ENCODE measurements at places on chromosomes 7 and 10. TPM values are rescaled to one million over a fixed set of nuclear protein-coding genes. Genes with fewer than 3 reads are reported as not detected.

The CACNA2D1 gene
- 5.0 TPM for total RNA-seq

The NPY4R gene
- not detected for total RNA-seq

The OPN1SW gene
- not detected for total RNA-seq

The PLAC9 gene
- total RNA-seq, result 2.4 TPM

The ADAM22 gene
- 0.43 TPM for total RNA-seq

The NKX1-2 gene
- not detected for total RNA-seq

The GRM3 gene
- total RNA-seq, result not detected

The FEZF1 gene
- total RNA-seq, result not detected

The CSTF2T gene
- 31.2 TPM for total RNA-seq

The ZCWPW1 gene
- total RNA-seq, result 1.2 TPM
